NCI-H2081 treated with DMSO at 0.1 percent for 48 hours (cell line): ENCODE measurements at places on chromosomes 4 and X.

- no peak for DNase-seq
Measured at GRCh38 chrX:155968326-155968661, 29.2 kb upstream of the IL9R start.

DNA sequence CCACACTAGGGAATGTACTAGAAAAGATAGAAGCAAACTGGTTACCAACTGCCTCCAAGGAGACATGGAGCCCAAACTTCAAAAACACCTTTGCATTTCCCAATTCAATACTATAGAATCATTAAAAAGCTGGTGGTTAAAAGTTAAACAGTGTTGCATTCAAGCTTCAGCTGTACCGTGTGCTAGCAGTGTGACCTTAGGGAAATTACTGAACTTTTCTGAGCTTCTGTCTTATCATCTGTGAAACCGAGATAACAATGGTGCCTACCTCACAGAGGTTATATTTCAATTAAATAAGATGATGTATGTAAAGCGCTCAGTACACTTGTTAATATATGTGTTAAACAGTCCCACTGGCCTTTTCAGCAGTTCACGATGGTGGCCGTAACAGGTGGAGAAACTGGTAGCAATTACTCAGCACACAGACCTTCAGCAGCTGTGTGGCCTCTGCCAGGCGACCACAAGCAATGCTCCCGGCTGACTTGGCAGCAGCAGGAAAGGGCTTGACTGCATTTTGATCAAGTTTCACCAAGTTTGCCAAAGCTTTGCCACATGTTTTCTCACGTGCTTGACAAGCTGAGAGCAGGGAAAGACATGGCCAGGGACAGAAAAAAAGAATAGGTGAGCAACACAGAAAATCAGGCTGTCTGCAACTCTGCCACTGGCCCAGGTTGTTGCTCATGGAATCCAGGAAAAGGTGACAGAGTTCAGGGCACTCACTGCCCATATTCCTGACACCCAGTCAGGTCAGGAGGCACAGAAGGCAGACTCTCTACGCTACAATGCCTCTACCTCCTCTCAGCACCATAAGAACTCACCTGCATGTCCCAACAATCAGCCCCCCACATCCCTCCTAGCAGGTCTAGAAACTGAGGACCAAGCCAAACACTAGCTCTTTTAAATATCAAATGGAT, 72.1 kb downstream of the PARM1 start:
- no peak for DNase-seq

DNA sequence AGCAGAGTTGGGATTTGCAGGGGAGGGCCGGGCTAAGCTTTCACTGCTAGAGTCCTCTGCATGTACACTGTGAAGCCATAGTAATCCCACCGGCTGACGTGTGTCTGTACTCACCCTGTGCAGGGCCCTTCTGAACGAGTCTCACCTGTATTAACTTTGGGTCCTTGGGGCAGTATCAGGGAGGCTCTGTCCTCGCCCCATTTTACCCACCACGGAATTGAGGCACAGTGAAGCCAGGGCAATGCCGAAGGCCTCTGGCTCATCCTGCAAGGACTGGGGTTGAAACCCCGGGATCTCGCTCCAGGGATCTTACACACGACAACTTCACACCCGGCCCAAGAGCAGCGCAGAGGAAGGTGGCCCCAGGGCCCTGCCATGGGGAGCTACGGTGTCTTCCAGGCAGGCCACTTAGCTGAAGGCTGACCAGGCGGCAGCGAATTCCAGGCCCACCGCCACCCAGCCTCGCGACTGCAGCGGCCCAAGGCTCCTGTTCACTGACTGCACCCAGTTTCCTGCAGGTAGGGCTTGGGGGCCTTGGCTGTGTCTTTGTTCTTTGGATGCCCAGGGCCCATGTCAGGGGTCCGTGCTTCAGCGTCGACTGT, 75.5 kb upstream of the ADRA2C start:
- no peak for DNase-seq

DNA sequence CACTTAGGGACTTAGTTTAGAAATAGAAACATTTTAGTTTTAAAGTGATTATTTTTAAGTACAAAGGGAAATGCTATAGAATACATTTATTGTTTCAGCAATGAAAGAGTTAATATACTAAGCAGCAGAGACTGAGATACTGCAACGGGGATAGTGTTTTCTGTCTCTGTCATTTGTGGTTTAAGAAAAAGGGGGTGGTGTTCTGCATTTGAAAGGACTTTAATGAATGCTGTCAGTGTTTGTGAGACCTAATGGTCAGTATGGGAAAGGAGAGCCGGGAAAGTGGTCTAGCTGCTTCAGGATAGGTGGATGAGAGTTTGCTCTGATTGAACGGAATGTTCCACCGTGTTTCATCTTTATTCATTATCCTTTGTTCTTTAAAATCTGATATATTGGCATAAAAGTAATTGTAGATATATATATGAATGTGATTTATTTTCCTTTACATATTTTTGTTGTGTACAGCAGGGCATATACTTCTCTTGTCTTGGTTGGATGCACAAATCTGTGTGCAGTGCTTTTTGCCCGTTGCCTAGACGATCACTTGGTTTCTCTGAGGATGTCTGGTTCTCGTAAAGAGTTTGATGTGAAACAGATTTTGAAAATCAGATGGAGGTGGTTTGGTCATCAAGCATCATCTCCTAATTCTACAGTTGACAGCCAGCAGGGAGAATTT, at the start of gene KLHL5:
Gene KLHL5 (plus strand): TSS at position 139 of the 676 bp plus-strand sequence. CDS start 421 bp downstream, at position 560.
- DNase-seq, result no peak

GRCh38 chr4:137312257-137312656, 220.0 kb downstream of the PCDH18 start:
- no peak for DNase-seq

- peak; percentile 9 for DNase-seq
Measured at GRCh38 chrX:111244235-111244750, 26.0 kb downstream of the CAPN6 start.

DNA sequence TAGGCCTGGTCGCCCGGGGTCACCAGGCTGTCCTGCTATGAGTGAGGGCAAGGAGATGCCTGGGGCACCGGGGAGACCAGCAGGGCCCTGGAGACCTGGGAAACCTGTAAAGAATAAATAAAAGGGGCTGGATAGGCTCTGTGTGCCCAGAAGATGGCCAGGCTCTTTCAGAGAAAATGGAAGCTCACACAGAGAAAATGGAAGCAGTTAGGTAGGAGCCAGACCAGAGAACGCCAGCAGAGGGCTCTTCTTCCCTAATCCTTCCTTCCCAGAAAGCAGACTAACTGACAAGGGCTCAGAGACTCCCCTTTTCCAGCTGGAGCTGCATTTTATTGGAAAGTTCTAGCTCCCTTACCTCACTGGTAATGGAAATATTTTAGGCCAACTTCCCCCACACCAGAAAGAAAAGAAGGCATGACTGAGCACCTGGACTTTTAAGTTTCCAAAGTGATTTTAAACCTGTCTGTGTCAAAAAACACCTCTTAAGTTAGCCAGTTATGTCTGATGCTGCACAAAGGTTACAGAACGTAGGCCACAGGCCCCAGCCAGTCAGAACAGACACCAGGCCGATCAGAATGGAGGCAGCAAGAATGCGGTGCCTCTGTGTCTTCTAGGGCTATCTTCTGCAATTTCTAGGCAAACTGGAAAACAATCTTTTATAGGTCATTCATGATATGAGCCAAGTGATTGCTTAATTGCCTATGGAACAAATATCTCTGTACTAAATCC, 74.0 kb downstream of the ATG4A start:
- peak; percentile 25 for DNase-seq

DNA sequence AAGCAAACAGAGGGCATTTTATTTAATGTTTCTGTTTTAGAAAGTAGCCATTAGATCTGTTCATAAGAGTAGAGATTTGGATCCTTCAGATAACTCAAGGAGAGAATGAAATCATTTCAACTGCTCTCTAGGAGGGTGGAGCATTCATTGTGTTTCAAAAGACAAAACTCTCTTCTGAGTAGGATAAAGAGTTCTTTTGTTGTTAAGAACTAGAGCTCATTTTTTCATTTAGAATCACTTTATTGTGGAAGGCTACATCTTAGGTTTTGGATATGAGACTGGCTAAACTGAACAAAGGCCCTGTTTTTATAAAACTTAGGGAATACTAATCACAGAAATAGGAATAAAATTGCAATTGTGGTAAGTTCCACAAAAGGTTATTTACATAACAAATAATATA, 193.9 kb upstream of the PCDH10 start:
- no peak for DNase-seq

- DNase-seq, result no peak
Measured at GRCh38 chr4:94399721-94400120, 52.0 kb upstream of the PDLIM5 start.

DNA sequence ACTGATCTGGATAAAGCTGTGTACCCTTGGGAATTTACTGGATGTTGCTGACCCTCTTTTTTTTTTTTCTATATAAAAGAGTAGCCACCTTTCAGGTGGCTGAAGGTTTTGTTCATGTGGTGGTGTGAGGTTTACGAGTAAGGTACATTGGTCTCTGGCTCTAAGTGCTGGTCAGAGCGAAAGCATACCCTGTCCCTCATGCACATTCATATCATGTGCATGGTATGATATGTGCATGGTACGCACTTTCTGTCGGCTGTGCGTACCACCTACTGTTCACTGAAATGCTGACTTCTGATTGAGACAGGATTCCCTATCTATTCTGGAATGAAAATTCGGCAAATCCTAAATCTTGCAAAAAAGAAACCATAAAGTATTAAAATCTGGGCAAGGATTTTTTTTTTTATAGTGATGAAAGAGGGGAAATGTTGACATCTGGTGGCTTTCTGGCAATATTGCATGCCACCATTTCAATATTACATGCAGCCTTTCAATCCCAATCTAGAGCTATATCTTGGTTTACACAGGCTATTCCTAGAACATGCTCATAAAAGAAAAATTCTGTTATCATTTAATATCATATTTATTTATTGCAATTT, 32.8 kb downstream of the FAM149A start:
- DNase-seq, result no peak

GRCh38 chr4:120919358-120919757, 3.2 kb downstream of the PRDM5 start:
- no peak for DNase-seq

GRCh38 chrX:2618516-2618915, 72.6 kb upstream of the CD99 start:
- no peak for DNase-seq

GRCh38 chr4:139611391-139611790, 54.2 kb upstream of the MGST2 start:
- DNase-seq, result no peak

DNA sequence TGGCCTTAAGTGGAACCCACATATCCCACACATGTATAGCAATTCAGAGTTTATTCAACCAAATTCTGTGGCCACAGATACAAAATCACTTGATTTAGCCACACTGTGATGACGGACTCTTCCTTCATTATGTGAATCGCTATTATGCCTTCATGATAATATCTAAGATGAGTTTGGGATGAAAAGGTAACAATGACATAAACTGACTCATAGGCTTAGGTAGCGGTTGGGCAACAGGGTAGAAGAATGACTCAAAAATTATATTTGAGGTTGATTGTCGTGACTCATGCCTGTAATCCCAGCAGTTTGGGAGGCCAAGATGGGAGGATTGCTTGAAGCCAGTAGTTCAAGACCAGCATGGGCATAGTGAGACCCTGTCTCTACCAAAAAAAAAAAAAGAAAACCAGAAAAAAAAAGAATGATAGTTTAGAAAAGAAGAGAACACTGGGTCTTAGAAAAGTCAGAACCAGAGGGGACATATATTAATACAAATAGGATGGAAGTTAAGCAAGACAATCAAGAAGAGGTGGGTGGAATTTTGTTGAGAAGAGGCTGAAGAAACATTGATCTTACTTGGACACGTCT, 70.4 kb upstream of the USP9X start:
- DNase-seq, result no peak

DNA sequence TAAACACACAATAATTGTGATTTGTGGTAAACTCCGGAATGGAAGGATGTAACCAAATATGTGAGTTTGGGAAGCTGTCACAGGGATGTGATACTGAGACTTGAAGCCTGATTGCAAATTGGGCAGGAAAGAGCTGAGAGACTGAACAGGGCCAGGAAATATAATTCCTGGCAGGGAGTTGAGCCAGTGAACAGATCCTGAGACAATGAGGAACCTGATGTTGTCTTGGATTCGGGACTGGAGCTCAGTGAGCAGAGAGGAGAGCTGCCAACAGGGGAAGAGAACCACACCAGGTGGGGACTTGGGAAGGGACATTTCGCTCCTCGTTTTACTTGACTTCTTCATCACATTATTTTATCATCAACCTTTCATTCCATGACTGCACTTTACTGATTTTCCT, 386.0 kb downstream of the TLL1 start:
- DNase-seq, result no peak

- DNase-seq, result peak; percentile 26
Measured at GRCh38 chr4:139768896-139769295, 103.3 kb downstream of the MGST2 start.

DNA sequence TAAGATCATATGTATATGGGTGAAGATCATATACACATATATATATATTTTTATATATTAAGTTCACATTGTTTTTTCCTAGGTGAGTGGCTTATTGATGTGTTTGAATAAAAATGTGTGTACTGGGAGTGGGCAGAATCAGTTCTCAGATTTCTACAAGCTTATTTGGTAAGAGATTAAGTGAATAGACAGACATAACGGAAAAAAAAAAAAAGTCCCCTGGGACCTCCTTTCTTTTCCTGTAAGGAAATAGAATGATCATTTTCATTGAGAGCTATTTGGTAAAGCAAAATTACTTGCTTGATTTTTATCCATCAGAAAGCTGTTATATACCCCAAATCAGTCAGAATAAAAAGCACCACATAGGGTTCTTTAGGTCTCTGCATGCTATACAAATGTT, 597.7 kb downstream of the PCDH18 start:
- DNase-seq, result no peak

DNA sequence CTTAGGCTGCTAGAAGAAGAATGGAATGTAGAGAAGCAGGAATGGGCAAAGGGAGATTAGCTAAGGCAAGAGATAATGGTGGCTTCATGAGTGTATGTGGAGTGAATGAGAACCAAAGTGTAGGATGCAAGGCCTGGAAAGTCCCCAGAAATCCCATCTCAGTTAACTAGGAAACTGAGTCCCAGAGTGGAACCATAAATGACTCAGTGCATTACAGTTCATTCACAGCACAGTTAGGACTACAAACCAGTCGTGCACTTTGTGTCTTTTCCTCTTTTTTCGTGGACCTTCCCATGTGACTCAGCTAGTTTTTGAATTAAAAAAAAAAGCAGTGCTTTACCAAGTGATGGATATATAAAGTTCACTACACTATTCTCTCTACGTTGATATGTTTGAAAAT, 27.7 kb upstream of the REST start:
- DNase-seq, result no peak

DNA sequence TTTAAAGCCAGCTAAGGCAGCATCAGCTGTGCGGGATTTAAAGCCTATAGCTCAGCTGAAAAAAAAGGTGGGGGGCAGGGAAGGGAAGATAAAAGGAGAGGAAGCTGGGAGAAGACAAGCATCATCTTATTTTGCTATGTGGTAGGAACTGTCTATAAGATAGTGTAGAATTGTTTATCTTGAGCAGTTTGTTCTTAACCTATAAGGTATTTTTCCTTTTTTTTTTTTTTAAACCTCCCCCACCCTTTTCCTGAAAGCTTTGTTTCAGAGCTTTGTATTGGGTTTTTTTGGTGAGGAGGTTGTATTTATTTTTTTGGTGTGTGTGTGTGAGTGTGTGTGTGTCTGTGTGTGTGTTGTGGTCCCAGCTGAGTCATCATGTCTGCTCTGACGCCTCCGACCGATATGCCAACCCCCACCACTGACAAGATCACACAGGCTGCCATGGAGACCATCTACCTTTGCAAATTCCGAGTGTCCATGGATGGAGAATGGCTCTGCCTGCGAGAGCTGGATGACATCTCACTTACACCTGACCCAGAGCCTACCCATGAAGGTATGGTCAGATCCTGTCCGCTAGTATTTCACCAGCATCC, 531 bp downstream of the RUFY3 start:
- no peak for DNase-seq
